ENCODE measurements at places on chromosomes 5 and 9.
A peak's percentile ranks its signal among the peaks of the same experiment; 100 is the strongest.

- no peak for DNase-seq
Measured at GRCh38 chr9:94656200-94656599, 16.9 kb upstream of the FBP1 start.

- DNase-seq, result no peak
Measured at GRCh38 chr9:98985596-98985995, 41.9 kb downstream of the COL15A1 start.

DNA sequence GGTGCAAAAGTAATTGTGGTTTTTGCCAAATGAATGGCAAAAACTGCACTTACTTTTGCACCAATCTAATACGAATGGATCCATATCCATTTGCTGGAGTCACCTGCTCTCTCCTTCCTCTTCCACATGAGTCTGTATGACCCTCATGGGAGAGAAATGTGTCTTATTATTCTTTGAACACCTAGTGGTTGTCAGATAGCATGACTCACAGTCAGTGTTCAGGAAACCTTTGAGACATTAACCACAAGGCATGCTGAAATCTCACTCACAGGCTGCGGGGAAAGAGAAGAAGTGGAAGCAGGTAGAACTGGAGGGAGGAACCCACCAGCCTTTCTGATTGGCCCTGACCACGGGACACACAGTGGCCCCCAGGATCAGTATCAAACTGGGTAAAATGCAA, 222.8 kb upstream of the KLF4 start:
- no peak for DNase-seq

DNA sequence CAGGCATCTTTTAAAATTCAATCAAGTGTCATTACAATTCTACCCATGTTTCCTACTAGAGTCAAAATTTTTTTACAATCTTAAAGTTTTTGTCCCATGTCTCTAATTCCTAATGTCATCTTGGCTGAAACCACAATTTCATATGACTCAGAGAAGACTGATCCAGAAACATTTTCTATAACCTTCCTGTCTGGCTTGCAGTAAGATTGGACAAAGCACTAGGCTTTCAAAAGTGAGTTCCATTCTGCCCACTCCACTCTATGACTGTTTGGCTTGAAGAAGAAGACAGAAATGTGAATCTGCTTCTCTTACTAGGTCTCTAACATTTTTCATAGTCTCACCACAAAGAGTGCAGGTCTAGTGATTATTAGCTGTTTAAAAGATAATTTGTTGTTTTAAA, 88.8 kb downstream of the NR3C1 start:
- no peak for DNase-seq

GRCh38 chr5:4199049-4199841, 603.6 kb downstream of the IRX1 start:
- DNase-seq, result no peak

DNA sequence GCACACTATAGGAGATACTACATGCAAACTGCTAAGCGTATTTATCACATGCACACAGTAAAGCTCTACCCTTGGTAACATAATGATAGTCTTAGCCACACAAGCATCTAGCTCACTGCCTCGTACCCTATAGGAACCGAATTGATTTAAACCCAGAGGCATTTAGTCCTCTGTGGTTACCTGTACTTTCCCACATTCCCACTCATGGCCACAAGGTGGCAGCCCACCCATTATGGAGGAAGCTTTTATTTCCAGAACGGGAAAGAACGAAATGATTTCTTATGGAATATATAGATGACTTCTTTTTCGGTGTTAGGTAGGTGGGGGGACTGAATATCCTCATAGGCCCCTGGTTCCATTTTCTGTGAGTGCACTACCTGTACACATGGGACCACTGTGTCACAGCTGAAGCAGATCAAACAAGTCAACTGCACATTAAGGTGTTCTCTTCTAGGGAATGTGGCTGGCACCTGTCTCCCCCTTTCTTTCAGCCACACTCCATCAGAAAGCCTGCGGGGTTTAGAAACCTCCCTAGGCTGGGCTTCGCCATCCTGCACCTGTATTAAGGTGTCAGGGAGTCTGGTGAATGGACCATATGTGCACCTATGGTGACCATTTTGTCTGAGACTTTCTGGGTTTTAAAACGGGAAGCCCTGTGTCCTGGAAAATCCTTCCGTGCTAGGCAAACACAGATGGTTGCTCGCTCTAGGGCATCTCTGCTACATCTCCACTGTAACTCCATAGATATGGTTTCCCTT, 313.2 kb downstream of the SLIT3 start:
- DNase-seq, result peak; percentile 67

DNA sequence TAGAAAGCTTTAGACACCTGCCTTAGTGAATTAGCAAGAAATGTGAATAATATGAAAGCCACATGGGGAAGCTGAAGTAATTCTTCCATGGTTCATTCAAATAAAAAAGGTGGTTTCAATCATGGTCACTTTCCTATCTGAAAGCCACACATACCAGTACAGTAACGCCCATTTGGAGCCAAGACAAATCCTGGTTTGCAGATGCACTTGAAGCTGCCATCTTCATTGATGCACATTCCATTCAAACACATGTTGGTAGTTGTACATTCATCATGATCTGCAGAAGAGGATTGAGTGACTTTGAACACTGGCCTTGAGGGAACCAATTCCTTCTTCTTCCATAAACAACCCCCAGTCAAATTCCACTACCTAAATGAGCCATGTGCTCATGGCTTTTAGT, 161.5 kb downstream of the FBN2 start:
- no peak for DNase-seq

DNA sequence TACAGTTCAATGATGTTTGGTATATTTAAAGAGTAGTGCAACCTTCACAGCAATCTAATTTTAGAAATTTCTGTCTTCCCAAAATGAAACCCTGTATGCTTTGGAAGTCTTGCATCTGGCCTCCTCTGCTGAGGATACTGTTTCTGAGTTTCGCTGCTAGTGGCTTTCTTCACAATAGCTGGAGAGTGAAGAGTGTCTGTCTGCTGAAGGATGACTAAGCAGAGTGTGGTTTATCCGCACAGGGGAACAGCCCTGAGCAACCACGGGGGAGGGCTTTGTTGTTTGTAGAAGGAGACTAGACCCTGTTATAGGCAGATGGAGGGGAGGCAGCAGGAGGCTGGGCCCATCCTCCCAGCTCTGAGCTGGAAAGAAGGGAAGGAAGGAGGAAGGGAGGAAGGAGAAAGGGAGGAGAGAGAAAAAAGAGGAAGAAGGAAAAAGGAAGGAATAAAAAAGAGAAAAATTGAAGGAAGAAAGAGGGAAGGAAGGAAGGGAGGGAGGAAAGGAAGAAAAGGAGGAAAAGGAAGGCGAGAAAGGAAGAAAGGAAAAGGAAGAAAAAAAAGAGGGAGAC, 10.5 kb upstream of the IRX2 start:
- DNase-seq, result no peak

GRCh38 chr5:107670932-107671741, at the start of gene EFNA5:
Gene EFNA5, minus strand, starts transcription at chr5:107670937.
- peak; percentile 43 for DNase-seq

DNA sequence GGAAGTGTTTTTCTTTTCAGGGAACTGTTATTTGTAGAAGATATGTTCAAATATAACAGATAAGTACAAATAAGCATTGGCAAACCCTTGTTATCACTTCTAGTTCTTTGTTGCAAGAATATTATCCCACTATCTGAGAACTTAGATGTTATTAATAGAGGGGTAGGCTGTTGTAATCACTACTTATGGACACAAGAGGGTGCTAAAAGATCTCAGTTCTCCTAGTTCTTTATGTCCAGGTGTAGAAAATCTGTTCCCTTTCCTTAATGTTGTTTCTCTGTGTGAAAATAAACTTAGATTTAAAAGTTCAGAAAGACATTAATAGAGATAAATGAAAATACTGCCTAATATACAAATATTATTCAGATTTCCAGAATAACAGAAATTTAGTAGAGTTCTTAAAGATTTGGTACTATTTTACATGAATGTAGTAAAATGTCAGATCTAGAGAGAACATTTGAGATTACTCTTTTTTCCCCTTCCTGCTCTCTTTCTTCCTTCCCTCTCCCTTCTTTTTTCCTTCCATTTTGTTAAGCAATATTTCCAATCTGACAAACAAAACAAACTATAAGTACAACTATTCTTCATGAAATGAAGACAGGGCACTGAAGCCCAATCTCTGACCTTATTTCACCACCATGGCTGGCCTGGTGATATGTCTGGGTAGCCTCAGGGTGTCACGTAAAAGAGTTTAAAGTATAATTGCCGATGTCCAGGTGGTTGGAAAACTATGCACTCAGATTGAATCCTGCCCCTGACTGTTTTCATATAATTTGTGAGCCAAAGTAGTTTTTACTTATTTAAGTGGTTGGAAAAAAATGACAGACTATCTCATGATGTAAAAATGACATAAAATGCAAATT, 43.6 kb upstream of the C5orf46 start:
- DNase-seq, result no peak

DNA sequence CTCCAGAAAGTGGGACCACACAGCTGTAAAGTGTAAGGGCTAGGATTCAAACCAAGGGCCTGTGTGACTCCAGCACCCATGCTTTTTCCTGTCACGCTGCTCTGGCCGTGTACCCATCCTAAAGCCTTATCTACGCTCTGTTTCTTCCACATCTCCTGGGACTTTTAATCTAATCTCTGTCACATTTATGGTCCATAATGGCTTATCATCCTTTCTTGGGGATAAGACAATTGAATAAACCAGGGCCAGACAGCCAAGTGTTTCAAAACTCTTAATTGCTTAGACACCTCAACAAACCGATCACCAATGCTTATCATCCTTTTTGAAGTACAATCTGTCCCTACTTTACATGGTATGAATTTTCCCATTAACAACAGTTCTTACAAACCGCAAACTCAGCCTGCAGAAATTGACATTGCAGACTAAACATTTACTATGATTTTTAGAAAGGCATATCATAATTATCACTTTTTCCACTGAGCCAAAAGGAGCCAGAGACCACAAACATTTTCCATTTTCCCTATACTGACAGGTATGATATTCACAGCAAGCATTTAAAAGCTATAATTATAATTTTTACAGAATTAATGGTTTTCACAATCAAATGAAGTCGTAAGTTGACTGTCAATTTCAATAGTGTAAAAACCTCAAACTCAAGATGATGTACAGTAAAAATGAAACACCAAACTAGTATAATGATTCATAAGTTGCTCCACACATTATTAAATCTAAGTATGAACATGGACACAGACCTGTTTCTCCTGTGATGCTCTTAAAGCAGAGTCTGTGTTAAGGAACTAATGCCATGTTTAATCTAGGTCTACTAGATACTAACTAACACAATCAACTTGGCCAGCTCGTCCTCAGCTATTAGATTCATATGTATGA, 99.5 kb downstream of the FBXW11 start:
- no peak for DNase-seq

- DNase-seq, result no peak
Measured at GRCh38 chr9:123157221-123157620, 111.2 kb downstream of the STRBP start.

GRCh38 chr9:123376218-123377071, 20.4 kb downstream of the CRB2 start:
- DNase-seq, result no peak

GRCh38 chr5:34734326-34734725, 78.2 kb downstream of the RAI14 start:
- DNase-seq, result no peak

DNA sequence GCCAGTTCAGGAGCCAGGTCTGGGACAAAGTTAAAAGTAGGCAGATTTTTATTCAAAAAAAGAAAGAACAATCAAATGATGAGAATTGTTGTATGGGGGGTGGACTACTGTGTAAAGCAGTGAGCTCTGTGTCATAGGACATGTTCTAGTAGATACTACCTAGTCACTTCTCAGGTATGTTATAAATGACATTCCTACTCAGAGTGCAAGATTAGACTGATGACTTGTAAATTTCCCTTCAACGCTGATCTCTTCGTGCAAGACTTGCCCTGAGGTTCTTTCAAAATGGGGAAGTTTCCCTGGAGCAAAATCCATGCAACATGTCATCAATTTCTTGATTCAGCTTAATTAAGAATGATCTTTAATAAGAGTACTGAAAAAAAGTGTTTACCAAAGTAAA, 175.1 kb downstream of the RORB start:
- DNase-seq, result no peak

DNA sequence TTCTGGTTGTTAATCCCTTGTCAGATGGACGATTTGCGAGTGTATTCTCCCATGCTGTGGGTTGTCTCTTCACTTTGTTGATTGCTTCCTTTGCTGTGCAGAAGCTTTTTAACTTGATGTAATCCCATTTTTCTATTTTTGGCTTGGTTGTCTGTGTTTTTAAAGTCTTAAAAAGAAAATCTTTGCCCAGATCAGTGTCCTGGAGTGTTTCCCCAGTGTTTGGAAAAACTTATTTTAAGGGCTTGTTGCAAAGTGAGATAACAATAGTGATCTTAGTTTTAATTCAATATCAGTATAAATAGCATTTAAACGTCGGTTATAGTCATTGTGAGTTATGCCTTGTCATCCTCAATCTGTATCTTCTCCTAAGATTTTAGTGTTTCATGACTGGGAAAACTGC, 329.5 kb downstream of the CCDC171 start:
- DNase-seq, result no peak

- DNase-seq, result no peak
Measured at GRCh38 chr9:73001860-73002259, 49.0 kb upstream of the ALDH1A1 start.

DNA sequence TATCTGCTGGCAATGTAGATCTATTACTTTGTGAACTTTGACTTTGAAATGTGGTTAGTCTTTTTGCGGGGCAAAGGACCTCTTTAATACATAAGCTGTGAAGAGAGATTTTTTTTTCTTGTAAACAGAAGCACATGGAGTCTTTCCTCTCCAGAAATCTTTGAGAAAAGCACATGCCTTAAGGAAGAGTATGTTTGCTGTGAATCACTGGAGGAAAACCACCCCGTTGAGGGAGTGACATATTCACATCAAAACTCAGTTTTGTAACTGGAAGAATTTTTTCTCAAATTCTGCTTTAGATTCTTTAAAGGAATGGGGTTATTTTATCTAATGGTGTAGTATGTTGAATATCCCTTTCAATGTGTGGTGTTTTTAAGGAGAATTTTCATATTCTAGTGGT, 3.5 kb downstream of the DMRT3 start:
- DNase-seq, result no peak

- DNase-seq, result peak; percentile 41
Measured at GRCh38 chr5:66757219-66757833, 161.1 kb downstream of the MAST4 start.

- DNase-seq, result no peak
Measured at GRCh38 chr5:76718880-76719279, 3.0 kb downstream of the F2R start.
